ENCODE measurements at places on chromosomes 12 and 14.

- DNase-seq: no peak
These were observed 30.4 kb downstream of the DENND5B start for GRCh38 chr12:31560516-31560915.

DNA sequence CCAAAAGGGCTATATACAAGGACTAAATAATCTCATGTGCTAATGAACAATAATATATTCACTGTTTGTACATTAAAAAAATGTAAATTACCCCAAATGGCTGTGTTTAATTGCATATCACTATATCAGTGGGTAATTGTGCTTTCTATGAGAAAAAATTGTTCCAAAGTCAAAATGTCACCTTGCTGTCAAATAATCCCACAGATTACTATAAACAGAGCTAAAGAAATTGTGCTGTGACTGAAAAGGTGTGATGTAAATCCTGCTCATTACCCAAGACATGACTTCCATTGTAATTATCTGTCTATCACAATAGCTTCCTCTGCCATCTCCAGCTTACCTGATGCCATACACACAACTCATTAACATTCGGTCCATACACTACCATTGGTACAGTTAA, 70.3 kb downstream of the ATP23 start:
- DNase-seq: no peak

DNA sequence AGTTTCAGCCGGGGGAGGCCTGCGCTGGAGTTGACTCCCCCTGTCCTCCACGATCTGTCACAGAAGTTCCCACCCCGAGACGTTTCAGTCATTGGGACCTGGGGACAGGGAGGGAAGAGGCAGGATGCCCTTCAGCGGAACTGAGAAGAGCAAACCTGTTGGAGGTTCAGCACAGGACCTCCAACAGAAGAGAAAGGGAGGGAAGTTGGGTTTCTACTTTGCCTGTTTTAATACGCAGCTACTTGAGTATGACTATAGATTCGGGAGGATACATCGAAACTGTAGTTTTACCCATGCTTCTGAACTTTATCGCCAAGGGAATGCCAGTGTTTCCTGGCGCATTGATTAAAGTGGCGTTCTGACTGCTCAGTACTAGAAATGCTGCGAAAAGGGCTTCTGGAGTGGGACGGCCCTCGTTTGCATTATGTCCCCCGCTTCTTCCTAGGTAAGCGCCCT, 2.3 kb upstream of the DUSP6 start:
- DNase-seq: no peak

DNA sequence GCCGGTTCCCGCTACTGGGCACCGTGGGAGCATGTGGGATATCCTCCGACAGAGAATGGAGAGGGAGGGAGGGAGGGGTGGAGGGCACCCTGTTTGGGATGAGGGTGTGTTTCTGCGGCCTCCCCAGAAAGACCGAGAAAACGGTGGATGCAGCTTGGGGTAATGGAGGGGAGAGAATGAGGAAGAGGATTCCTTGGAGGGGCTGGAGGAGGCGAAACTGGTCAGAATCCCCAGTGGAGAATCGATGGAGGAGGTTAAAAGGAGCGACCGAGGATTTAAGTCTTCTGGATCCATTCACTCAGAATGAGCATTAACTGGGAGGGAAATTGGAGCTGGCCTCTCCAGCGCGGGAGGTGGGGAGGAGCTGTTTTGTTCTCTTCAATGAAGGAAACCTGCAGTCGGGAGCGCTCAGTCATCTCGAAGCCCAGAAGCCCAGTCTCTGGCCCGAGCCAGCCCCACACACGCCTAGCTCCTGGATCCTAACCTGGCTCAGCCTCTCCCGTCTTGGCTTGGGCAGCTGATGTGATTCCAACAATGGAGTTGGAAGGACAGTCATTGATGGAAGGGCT, 581 bp downstream of the ARG2 start:
- no peak for DNase-seq

DNA sequence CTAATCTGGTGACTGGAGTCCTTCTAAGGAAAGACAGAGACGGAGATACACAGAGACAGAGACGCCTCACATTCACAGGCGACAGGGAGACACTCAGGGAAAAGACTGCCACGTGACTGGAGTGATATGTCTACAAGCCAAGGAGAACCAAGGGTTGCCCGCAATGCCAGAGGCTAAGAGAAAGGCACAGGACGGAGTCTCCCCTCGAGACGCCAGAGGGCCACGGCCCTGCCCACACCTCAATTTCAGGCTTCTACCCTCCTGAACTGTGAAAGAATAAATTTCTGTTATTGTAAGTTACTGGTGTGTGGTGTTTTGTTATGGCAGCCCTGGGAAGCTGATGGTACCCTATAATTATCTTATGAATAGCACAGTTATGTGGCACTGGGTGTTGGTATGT, 11.6 kb upstream of the RAN start:
- no peak for DNase-seq

GRCh38 chr12:12823300-12823699, 10.2 kb downstream of the DDX47 start:
- no peak for DNase-seq
